ENCODE measurements at places on chromosomes 4 and X.

GRCh38 chrX:66013194-66013816 is 26.6 kb downstream of the VSIG4 start:
- DNase-seq: no peak

- DNase-seq: no peak
Observed at GRCh38 chrX:17414839-17415238, 39.8 kb downstream of the NHS start.

- no peak for DNase-seq
Observed at GRCh38 chrX:103774070-103774642, 2.5 kb upstream of the PLP1 start.

DNA sequence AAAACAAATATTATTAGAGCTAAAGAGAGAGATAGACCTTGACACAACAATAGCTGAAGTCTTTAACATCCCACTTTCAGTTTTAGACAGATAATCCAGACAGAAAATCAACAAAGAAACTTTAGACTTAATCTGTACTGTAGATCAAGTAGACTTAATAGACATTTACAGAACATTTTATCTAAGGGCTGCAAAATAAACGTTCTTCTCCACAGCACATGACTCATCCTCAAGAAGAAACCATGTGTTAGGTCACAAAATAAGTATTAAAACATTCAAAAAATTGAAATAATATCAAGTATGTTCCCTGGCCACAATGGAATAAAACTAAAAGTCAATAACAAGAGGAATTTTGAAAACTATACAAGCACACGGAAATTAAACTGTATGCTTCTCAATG is 1510.3 kb upstream of the PCDH10 start:
- no peak for DNase-seq

- DNase-seq: no peak
Observed at GRCh38 chr4:150591904-150592303, 10.0 kb downstream of the MAB21L2 start.

DNA sequence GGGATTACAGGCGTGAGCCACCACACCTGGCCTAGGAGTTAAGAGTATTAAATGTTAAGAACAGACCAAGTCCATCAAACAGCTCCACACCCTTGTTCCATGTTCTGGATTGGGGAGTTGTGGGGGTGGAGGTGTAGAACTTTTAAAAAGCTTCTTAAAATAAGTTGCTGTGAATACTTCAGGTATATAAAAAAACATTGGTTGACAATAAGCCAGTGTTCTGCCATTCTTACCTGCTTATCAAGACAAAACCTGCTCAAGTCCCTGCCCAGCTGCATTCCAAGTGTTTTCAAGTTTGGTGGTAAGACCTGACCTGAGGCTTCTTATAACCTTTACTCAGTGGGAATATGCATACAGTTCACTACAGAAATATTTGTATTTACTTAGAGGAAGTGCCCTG is 6.4 kb downstream of the RBM3 start:
- DNase-seq: no peak

DNA sequence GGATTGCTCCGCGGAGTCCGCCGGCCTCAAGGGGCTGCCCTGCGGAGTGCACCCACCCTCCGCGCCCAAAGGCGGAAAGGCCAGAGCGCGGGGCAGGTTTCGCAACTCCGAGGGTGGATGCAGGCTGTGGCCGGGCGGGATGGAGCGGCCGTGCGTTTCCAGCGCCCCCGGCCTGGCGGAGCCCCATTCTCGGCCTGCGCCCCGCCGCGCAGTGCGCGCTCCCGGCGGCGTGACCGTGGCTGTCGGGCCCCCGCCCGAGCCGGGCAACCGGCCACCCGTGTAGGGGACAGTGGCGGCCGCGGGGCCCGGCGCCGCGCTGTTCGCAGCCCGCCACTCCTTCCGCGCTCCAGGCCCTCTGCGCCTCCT is 331 bp downstream of the SETD7 start:
- DNase-seq: no peak

GRCh38 chrX:74931214-74931613 is 6.0 kb upstream of the NEXMIF start:
- DNase-seq: no peak

GRCh38 chrX:9133426-9133825 is 99.5 kb upstream of the FAM9B start:
- no peak for DNase-seq

DNA sequence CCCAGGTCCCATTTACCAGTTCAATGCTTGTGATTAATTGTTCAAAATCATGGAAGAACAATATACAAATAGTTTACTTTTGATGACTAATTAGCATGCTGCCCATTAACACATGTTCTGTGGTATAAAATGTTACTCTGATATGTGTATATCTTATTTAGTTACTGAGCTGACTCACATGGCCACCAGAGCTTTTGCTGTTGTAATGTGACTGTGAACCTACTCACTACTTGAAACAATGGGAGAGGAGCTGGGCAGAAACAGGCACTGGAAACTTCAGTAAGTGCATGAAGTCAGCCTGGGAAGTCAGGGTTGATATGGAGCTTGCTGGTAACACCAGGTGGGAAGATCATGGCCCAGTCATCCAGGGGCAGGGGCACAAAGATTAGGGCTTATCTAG is 72.7 kb upstream of the MAD2L1 start:
- no peak for DNase-seq

DNA sequence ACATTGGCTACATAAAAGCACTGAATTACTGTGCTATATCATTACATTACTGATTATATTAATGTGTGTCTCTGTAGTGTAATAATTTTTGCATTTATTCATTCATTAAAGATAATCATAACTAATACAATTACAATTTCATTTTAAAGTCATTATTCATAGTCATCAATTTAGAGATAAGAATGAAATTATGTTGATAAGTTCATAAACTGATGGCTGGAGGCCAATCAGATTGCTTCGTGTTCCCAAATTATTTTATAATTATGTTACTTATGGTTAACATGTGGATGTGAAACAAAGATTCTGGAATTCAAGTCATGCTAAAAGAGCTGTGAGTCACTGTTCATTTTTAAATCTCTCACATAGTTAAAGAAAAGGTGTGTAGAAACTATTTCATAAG is 223.4 kb upstream of the HAND2 start:
- no peak for DNase-seq

DNA sequence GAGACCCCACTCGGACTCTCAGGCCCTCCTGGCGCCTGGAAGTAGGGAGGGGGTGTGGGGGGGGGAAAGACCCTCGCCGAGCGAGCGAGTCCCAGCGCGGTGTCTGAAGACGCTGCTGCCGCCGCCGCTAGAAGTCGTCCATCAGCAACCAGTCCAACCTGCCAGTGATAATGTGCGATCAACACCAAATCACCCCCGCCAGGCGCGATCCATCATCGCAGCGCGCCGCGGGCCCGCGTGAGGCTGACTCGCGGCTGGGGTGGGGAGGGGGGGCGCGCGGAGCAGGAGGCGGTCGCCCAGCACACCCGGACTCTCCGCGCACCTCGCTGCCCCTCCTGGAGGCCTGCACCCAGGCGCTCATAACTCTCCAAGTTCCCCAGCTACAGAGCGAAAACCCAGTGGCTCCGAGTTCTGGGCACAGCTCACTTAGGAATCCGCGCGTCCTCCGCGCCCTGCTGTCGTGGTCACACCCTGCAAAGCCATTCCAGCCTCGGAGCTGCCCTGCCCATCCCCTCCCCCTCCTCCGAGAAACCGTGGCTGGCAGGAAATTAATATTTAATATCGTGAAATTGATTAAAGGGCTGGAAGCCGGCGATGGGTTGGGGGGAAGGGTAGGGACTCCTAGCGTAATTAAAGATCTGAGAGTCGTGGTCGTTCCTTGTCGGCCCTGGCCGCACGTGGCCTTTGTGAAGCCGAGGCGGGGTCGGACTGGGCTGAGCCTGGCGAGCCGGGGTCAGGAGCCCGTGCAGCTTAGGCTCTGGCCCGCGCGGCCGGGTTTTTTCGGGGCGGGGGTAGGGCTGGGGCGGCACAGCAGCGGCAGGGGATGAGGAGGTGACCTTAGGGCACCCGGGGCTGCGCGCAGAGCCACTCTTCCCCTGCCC is 58.1 kb upstream of the BCOR start:
- DNase-seq: no peak

- no peak for DNase-seq
Observed at GRCh38 chrX:103081051-103081450, 11.9 kb downstream of the NXF3 start.

DNA sequence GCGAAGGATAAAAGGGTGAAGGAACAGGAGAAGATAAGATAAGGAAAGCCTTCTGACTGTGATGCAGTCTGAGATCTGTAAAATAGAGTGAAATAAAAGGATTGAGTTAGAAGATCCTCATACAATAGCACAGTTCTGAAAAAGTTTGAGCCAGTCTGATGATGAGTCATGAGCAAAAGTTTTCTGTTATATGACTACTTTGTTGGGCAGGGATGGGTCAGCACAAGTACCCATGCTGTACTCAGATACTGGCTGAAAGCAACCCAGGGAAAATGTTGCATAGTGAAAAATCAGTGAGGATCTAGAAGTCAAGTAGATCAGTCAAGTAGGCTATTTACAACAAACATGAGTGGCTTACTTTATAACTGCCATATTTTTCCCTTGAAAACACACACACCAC is 253.5 kb downstream of the PCDH10 start:
- DNase-seq: no peak

- no peak for DNase-seq
Observed at GRCh38 chrX:25112156-25112555, 96.4 kb upstream of the ARX start.

- no peak for DNase-seq
Observed at GRCh38 chrX:130165181-130165702, 399 bp downstream of the AIFM1 start.

DNA sequence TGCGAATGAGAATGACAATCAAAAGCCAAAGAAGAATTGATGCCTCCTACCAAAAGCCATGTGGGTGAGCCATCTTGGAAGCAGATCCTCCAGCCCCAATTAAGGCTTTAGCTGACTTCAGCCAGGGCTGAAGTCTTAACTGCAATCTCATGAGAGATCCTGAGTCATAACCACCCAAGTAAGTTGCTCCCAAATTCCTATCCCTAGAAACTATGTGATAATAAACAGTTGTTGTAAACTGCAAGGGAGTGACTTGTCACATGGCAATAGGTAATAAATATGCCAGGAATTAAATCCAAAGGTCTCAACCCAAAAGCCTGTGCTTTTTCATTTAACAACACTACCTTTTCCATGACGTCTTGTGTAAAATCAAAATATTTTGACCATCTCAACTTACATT is 154.2 kb upstream of the TBL1X start:
- DNase-seq: no peak

- DNase-seq: no peak
Observed at GRCh38 chr4:53617101-53617680, 25.9 kb upstream of the LNX1 start.

DNA sequence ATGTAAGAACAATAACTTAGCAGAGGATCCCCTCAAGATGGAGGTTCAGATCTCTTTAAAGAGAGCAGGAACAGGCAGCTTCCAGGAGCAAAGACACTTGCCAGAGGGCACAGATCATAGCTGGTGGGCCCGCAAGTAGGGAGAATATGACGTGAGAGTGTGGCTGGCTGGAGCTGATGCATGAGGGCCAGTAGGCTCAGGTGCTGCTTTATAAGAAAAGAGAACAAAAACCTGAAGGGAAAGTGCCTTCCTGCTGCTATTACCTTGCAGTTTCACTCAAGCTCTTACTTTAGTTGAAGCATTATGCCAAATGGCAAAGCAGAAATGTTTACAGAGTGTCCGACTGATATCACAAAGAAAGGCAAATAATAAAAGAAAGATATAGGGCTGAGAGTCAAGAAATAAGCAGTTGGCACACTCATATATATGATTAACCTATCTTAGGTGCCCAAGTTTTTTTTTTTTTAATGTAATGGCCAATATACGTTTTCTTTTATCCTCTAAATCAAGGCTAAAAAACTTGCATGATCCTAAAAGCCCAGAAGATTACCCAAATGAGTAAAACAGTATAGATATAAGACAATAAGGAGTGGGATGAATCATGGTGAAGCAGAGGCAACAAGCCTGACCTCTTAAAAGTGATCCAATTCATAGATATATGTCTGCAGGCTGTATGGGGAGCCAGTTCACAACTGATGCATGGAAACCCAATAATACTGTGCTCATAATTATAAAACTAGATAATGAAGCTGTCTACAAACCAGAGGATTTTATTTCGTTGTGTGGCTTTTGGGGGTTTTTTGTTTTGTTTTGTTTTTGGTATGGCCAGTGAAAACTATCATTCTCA is 12.6 kb downstream of the NR0B1 start:
- DNase-seq: no peak

- DNase-seq: no peak
Observed at GRCh38 chr4:69032847-69033638, 63.2 kb upstream of the UGT2B7 start.

- DNase-seq: peak; percentile 2
Observed at GRCh38 chr4:72468904-72469502, 100.0 kb downstream of the ADAMTS3 start.

DNA sequence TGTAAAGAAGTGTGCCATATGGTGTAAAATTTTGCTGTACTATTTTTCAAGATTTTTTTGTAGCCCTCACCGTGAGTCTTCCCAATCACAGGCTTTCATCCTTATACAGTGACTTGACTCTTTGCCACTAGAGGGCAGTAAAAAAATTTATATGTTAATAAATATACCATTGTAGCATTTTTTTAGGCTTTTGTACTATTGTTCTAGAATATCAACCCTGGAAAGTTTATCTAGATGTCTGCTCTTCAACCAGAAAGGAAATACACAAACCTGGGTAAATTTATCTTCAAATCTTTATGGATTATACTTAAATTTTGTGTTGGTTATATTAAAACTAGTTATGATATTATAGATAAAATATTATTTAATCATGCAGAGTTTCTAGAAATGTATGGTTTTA is 235.3 kb downstream of the TENM3 start:
- DNase-seq: peak; percentile 29

- DNase-seq: peak; percentile 2
Observed at GRCh38 chrX:96764864-96765263, 80.2 kb downstream of the DIAPH2 start.

DNA sequence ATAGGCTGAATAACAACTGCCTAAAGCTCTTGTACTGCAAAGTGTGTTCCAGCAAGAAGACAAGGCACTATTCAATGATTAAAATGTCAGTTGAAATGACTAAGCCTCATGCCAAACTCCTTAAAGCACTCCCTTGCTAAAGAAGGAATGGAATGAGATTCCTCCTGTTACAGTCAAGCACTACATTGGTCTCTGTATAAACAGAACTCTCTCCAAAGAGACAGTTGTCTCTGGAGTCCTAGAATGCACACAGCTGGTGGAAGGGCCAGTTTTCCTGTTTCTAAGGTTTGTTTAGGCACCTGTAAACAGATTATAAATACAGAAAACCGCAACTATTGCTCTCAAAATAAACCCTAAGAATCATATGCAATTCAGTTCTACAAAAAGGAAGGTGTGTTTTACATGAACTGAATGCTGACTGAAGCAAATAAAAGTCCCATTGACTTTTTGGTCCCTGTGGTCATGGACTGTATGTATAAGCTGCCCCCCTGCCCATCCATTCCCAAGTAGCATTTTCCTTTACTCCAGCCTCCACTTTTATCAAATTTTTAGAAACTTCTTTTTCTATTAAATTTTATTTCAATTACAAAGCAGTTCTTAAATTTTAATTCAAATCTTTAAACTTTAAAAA is 47.0 kb downstream of the FAT1 start:
- no peak for DNase-seq

DNA sequence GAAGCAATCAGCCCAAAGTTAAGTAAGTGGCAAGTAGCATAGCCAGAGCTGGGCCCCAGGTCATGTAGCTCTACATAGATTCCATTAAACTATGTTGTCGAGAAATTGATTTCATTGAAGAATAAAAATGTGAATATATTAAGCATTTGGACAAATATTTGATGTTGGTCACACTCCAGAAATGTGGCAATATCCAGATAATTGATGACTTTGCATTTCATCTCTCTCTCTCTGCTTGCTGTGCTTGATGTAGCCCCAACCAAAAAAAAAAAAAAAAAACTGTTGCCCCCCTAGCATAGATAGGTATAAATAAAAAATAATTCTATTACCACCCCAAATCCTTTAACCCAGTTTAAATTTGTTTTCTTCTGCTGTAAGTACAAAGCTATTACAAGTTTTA is 7.5 kb upstream of the NDST3 start:
- no peak for DNase-seq
